ENCODE measurements at places on chromosomes 4 and X.
A peak's percentile ranks its signal among the peaks of the same experiment; 100 is the strongest.

- no peak for DNase-seq
These were observed 338.3 kb upstream of the FSTL5 start for GRCh38 chr4:162502109-162502508.

DNA sequence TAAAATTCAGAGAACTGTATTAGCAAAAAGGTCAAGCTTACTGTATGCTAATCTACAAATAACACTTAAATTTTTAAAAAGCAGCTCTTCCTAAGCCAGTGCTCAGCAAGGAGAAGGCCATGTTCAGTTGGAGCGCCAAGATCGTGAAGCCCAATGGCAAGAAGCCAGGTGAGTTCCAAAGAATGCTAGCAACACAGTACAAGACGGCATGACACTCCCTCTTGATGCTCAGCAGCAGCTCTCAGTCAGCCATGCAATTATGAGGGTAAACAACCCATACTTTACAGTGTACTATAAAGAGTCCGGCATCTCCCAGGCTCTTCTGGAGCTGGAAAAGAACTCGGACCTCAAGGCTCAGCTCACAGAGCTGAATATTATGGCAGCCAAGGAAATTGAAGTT, 34.9 kb downstream of the STX18 start:
- no peak for DNase-seq

DNA sequence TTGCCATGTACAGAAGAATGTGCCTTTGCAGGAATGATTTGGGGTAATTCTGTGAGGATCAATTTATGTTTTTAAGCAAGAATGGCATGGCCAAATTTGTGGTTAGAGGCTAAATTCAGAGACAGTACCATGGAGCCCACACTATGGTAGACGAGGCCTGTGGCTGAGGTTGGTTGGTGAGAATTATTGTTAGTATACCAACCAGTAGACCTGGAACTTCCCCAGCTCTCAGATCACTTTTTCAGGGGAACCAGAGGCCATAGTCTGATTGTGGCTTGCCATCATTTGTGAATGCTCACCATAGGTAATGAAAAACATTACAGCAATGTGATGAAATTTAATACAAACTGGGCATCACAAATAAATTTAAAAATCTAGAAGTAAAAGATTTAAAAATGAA, 56.3 kb downstream of the SHISA3 start:
- peak; percentile 5 for DNase-seq

DNA sequence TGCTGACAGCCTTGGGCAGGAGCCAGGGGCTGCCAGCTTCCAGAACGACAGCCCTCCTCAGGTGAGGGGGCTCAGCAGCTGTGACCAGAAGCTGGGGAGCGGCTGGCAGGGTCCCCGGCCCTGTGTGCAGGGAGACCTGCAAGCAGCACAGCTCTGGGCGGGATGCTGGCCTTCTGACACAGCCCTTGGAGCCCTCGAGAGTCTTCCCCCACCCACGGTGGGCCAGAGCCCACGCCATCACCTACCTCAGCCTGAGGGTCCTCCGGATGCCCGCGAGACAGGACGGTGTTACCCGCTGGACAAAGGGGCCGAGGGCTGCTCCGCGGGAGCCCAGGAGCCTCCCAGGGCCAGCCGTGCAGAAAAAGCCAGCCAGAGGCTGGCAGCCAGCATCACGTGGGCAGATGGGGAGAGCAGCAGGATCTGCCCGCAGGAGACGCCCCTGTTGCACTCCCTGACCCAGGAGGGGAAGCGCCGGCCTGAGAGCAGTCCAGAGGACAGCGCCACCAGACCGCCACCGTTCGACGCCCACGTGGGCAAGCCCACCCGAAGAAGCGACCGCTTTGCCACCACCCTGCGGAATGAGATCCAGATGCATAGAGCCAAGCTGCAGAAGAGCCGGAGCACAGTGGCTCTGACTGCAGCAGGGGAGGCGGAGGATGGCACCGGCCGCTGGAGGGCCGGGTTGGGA, 71.8 kb upstream of the CLDN34 start:
- no peak for DNase-seq

- DNase-seq = no peak
These were observed 449.3 kb downstream of the IL15 start for GRCh38 chr4:142085513-142086292.

GRCh38 chrX:21590012-21590776, 67.9 kb downstream of the KLHL34 start:
- no peak for DNase-seq

DNA sequence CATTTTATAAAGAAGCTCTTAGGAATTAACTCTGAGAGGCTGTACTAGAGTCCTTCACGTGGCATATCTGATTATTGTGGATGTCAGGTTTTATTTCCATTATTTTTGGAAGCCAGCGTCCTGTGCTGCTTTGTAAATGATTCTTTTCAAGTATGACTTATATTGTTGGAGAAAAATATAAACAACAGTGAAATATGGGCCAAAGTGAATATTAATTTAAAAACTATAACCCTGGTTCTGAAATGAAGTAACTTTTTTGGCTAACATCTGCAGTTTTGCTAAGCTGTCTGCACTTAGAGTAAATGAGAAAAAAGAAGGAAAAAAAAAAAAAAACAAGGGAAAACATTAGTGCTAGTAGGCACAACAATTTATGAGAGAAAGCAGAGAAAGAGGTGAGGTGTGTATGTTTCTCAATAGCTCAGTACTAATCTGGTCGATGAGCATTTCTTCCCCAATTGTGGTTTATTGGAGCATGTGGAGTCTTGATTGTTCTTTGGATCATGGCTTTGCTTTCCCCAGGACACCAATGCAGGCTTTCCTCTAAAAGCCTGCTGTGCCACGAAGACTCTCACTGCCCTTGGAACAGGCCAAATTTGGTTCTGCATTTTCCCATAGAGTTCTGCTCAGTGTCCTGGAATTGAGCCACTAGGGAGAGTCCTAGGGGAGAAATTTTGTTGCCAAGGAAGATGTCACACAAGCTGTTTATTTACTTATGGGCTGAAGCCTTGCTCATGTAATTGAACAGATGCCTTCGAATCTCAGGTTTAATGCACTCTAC, 273.3 kb downstream of the DKK2 start:
- DNase-seq = no peak

DNA sequence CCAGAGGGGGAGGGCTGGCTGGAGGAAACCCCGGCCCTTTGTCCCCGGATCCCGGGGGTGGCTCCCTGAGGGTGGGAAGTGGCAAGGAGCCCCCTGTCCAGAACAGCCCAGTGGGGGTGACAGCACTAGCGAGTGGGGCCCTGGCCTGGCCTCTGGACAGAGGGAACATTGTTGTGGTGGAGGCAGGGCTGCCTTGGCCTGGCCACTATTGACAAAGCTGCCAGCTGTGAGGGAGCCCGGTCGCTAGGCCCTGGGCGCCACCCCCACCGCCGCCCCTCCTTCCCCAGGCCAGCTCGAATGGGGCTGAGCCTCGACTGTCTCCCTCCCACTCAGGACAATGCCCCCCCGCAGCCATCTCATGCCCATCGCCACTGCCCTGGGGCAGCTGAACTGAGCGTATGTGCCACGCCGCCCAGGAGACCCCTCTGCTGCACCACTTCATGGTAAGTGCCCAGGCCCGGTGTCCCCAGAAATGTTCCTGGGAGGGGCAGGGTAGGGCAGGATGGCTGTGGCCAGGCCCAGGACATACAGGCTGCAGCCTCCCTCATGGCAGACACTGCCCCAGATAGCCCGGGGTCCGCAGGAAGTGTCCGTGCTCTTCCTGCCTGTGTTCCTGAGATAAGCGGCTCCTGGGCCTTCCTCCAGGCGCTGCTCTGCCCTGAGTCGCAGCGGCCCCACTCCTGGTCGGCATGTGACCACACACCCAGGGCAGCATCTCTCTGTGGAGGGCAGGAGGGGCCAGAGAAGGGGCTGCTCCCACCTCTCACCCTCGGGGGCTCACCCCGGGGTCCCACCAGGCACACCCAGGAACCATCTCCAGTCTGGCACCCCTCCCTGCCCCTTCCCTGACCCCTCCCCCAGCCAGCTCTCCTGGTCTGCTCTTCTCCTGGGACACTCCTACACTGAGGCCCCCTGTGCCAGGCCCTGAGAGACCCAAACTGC, 1.4 kb downstream of the PLXNB3 start:
- DNase-seq = no peak

DNA sequence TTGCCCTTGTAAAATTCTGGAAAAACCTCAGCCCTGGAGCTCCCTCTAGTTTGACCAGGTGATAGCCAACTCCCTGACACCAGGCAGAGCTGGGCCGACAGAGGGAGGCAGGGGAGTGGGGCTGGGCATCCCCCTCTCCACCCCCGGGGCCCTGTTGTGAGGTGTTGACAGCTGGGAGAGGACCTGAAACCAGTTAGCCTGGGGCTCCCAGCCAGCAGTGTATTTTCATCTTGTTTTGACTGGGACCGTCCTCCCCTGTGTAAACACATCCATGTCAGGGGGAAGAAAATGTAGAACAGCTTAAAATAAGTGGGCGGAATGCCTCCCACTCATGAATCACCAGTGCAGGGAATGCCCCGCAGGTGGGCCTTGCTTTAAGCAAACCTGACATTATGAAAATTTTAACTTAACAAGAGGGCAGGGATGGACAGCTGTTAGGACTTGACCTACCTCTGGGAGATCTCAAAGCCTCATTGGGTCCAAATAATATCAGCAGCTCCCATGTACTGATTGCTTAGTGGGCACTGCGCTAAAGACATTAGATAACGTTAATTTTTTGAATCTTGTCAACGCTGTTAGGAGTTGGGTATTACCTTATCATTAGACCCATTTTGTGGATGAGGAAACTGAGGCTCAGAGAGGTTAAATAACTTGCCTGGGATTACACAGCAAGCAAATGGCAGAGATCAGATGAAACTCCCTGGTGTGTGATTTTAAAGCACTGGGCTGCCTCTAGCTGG, 45.9 kb downstream of the TSC22D3 start:
- DNase-seq = peak; percentile 30

GRCh38 chrX:38800981-38801845, at the start of gene MID1IP1:
Gene MID1IP1 (plus strand): TSS chrX:38801459. CDS start chrX:38804947, 3,488 bp downstream.
- peak; percentile 72 for DNase-seq
